ENCODE measurements at places on chromosomes 5 and 9.

GRCh38 chr9:2023532-2023931, 8.4 kb downstream of the SMARCA2 start:
- DNase-seq: peak; percentile 59

GRCh38 chr9:94097788-94098414, 13.6 kb downstream of the PTPDC1 start:
- no peak for DNase-seq

- DNase-seq: no peak
Measured at GRCh38 chr9:129021091-129021490, 7.0 kb downstream of the SH3GLB2 start.

- DNase-seq: no peak
Measured at GRCh38 chr5:127562252-127562651, 44.8 kb downstream of the PRRC1 start.

DNA sequence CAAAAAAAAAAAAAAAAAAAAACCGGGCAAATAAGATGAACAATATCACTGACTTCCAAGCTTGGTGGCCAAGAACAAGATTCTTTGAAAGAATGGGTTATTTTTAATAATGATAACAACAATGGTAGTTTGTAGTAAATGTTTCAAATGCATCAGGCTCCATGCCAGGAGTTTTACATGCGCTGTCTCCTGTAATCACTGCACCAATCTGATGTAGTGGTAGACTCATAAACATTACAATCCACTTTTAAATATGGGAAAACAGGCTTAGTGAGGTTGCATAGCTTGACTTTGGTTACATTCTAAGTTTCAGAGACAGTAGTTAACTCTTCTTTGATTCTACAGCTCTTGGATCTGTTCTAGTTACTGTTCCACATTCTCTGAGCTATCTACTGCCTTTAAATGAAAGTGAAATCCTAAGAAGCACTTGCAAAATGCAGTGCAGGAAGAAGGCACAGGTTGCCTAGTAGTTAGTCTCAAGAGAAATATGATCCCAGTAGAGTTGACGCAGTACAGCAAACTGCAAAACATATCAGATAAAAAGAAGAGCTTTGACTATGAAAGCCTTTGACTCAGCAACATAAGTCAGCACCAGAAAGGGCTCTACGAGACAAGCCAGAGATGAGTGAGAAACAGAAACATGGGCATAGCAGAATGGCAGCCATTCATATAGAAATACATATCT, 62.1 kb downstream of the PDE4D start:
- DNase-seq: no peak

DNA sequence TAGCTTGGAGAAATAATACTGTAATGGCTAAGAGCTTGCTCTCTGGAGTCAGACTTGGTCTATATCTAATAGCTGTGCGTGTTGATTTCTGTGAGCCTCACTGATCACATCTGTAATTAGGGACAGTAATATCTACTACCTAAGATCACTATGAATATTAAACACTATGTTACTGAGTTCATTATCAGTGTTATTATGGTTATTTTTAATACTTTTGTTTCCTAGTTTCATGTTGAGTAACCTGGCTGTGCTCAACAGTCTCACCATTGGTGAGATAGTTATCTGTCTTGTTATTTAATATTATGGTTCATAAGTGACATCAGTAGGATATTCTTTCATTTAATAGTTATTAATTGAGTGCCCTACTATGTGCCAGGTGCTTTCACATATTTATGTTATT, 22.4 kb upstream of the CAVIN4 start:
- DNase-seq: no peak

DNA sequence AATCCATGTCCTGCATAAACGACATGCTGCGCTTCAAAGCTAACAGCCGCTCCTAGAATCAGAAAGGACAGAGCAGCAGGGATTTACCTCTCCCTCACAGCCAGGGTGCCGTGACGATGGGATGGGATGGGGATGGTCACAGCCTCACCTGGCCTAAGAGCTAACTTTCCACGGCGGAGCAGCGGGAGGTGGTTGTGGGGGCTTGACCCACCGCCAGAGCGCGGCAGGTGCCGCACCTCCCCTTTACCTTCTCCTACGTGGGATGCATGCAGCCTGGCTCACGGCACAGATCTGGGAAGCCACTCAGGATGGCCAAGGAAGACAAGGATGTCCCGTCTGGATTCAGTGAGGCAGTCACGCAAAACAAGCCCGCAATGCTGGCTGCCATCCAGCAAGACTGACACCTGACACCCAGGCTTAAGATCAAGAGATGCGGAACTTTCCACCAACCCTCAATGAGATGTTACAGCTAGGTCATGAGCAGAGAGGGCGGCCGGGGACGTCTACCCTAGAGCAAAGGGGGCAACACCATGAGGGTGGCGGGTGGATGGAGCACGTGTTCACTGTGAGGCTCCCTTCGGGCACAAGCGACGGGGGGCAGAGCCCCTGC, 5.8 kb downstream of the BRD9 start:
- no peak for DNase-seq

GRCh38 chr9:20559231-20559890, 62.9 kb downstream of the MLLT3 start:
- DNase-seq: no peak
